ENCODE measurements at places on chromosomes 1 and 21.

- no peak for DNase-seq
These were observed 127.6 kb upstream of the DAB1 start for GRCh38 chr1:57551476-57551875.

- peak; percentile 92 for DNase-seq
These were observed 5.1 kb upstream of the HP1BP3 start for GRCh38 chr1:20792196-20792595.

- no peak for DNase-seq
These were observed 105.5 kb upstream of the TARDBP start for GRCh38 chr1:10906866-10907519.

GRCh38 chr1:79460773-79461436, 454.4 kb upstream of the ADGRL4 start:
- DNase-seq: no peak

DNA sequence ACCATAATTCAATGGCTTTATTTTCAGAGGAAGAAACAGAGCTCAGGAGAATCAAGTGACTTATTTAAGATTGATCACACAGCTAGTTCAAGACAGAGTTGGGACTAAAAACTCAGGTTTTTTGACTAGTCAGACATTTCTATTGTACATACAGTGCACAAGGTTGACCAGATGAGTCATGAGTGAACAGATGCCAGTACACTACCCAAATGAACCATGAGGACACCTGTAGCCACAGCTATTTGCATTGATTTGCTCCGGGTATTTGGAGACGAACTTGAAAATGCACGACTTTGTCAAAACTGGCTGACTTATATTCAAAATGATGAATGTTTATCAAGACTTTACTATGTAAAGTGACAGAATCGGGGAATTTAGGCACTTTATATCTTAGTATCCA, 161.7 kb upstream of the ST6GALNAC5 start:
- no peak for DNase-seq

GRCh38 chr1:10685808-10686403, 110.5 kb downstream of the CASZ1 start:
- DNase-seq: no peak

GRCh38 chr1:18473195-18473815, 7.4 kb upstream of the KLHDC7A start:
- DNase-seq: no peak

GRCh38 chr1:1435106-1435903, at the start of gene VWA1:
TSS of gene VWA1 (plus strand) at chr1:1435690. CDS start at chr1:1435749, 59 bp downstream.
- DNase-seq: peak; percentile 54

DNA sequence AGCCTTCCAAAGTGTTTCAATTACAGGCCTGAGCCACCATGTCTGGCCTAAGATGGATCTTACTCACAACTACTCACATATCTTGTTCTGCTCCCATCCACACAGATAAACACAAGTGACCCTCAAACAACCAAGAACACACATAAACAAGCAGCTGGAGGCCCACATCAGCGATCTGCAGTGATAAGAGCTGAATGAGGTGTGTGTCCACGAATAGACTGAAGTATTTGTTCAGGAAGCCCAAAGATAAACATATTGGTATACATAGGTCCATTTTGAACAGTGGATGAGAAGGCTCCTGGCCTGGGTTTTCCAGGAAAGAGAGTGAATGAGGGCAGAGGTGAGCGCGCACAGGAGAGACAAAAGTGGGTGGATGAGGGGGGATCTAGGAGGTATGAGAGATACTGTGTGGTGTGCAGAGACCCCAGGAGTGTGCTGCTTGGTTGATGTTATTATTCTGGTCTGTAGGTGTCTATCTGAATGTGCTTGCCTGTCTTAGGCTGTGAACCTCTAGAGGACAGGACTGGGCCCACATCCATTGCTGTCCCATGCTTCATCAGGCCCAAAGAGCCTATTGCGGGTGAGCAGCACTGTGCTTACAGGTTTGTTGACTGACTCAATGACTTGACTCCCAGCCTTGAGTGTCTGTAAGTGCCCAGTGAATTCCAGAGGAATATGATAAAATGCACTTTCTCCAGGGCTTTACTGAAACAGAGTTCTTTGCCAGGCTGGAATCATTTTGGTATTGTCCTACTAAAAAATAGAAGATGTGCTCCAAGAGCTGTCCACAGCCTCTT, 79.9 kb upstream of the ATP1A1 start:
- no peak for DNase-seq

GRCh38 chr1:17134034-17134433, 14.8 kb upstream of the PADI2 start:
- no peak for DNase-seq

DNA sequence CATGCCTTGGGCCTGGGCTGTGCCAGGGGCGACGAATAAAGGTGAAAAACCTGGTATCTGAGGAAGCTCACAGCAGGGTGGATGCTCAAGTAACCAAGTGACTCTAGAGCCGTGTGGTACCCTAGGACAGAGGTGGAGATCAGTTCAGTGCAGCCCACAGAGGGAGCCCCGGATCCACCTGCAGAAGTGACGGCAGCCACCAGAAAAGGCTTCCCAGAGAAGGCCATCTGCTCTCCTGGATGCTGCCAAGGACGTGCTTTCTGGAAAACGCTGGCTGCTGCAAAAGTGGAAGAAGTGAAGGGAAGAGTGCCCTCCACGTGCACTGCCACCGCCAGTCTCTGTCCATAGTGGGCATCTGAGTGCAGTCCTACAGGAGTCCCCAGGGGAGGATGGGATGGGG, 27.7 kb downstream of the TMCO4 start:
- DNase-seq: no peak

GRCh38 chr1:5837976-5838653, 154.1 kb downstream of the NPHP4 start:
- DNase-seq: no peak

DNA sequence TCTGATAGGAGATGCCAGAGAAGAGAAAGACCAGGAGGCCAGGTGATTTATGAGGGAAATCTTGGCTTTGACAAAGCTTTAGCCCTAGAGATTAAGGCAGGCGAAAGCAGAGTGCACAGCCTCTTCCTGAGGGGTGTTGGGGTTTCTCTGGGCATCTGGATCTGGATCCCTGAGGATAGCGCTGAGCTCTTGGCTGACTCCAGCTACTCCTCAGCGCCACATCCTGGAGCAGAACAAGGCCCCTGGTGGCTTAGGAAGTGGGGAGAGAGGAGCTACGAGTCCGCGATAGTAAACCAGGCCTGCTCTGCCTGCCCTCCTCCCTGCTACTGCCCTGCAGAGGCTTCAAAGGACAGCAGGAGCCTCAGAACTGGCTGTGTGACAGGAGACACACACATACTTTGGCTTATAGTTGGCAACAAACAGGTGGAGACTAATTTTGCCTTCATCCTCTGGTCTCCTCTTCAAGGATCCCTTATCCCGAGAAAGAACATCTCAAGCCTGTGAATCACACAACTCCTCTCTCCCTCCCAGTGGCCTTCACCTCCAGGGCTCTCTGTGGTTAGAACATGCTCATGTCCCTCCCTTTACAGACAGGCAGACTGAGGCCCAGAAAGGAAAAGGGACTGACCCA, 66.9 kb downstream of the TRABD2B start:
- DNase-seq: no peak

GRCh38 chr21:35225573-35225972, 176.5 kb upstream of the RUNX1 start:
- DNase-seq: no peak

DNA sequence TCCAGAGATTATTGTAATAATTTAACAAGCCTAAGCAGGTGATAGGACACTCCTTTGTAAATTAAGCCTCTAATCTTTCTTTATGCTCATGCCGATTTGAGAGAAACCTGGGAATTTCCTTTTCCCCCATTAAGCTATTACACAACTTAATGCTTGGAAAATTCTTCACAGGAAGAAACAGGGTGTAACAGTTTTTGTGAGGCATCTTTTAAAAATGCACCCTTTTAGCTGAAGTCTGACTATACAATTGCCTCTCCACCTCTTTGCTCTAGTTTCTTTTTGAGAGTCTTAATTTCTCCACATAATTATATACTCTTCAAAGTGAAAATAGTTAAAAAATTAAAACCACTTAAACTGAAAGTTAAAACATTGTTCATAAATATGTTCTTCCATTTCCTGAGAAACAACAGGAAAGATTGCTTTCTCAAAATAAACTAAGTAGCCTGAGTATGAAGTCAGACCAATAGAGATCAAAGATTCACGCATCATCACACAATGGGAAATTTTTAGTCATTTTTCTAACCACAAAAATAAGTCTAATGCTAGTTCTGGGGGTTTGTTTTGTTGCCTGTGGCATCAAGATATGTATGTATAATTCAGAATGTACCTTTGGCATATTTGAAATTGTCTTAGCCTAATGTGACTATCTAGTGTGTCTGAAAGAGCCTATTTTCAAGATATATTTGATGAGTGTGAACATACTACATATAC, 34.7 kb downstream of the LRRC8D start:
- peak; percentile 11 for DNase-seq

- no peak for DNase-seq
These were observed 31.4 kb upstream of the DENND1B start for GRCh38 chr1:197806718-197807117.

GRCh38 chr21:39979321-39979720, 112.1 kb downstream of the PCP4 start:
- DNase-seq: no peak

- DNase-seq: no peak
These were observed 1.5 kb upstream of the KRTAP10-6 start for GRCh38 chr21:44593598-44594405.
